ENCODE measurements at places on chromosomes 4 and X.

DNA sequence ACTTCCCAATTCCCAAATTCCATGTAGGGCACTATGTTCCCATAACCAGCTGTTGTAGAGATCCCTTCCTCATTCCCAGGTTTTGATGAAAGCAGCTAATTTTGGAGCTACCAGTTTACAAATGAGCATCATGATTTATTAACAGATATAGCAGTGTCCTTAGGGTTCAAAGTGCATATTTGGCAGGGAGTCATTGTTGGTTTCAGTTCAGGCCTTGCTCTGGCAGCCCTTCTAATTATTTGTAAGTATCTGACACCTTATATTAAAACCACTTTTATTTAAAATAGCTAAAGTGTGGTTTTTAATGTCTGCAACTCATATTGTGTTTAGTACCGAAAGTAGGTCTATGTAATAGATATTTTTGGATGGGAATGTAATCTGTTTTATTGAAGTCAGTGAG is 518.5 kb downstream of the TLL1 start:
- no peak for DNase-seq

DNA sequence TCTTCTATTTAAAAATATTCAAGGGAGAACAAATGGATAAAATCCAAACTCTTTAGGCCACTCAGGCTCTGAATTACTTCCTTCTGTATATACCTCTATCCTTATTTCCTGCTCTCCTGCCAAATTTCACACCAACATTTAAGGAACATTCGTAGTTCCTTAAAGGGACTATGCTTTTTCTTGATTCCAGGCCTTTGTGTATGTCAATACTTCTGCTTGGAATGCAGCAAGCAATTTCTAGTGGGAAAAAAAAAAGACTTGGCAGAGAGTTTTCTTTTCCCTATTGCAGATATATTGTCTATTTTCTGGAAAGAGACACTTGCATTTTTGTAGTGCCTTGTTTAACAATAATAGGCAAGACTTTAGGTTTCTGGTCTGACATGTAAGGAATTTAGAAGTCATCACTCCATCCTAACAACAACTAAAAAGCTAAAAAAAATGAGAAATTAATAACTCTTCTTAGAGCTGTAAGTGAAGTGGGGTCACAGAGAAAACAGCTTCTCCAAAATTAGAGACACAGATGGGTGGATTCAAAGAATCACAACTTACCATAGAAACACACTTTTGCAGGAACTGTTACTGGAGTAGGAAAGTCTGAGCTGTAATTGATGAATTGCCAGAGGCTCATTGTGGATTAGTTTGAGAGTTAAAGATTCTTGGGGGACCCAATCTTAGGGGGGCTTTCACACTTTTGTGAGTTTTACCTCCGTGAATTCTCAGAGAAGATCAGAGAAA is 2.1 kb upstream of the ADH5 start:
- DNase-seq: no peak

- no peak for DNase-seq
These were observed 163.1 kb upstream of the SLITRK2 start for GRCh38 chrX:145654486-145654885.

DNA sequence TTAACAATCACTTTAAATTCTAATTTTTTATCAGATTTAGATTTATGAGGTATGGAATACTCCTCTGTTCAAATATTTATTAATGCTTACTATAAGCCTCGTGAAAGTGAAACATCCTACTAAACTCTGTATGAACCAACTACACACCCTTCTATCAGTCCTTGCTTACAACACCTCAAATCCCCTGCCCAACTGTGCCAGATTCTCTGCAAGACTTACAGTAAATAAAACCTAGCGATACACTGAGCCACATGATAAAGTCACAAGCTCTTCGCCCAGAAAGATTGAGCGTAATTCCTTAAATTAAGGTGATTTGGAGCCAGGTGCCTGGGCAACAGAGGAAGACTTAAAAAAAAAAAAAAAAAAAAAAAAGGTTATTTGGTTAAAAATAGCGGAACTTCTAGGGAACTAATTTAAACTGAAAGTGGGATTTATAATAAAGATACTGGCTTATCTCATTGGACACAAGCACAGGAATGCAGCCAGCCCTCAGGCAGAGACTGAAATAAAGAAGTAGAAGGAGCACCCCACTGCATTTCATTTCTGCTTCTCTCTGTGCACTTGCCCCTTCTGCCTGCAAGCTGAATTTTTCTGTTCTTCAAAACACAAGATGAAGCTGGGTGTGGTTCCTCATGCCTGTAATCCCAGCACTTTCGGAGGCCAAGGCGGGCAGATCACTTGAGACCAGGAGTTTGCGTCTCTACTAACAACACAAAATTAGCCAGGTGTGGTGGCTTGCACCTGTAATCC is 17.5 kb upstream of the C4orf36 start:
- no peak for DNase-seq

GRCh38 chr4:65592089-65592488 is 78.2 kb downstream of the EPHA5 start:
- no peak for DNase-seq

DNA sequence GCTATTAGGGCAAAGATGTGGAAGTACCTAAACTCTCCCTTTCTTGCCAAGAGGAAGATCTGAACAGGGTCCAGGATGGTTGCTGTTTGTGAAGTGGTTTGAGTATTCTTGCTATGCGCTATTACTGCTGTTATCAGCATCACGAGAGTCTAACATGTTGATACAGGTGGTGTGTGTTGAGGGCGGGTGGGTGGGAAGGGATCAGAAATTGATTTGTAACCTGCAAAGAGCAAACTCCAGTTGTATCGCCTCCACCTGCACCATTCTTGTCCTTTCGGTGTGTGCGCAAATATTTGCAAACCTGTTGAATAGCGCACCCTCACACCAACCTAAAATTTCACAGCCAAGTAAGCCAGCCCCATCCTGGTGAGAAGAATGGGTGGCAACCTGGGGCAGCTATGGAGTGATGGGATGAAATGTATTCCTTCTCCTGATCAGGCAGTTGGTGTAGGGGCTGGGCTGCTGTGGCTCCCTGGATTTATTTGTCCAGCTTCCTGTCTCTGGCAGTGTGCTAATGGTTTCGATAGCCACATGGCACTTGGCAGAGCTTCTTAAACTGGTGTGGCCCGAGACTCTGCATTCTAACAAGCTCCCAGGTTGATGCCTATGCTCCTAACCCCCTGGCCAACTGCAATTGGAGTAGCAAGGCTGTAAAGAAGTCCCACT is 102.6 kb upstream of the SCML1 start:
- no peak for DNase-seq

GRCh38 chrX:71871367-71871766 is 39.3 kb upstream of the NHSL2 start:
- DNase-seq: no peak

- no peak for DNase-seq
These were observed 129.3 kb downstream of the SHROOM3 start for GRCh38 chr4:76564123-76564915.

GRCh38 chrX:153780678-153781427 is at the start of gene SRPK3:
Gene SRPK3 (plus strand): TSS chrX:153781041. CDS start chrX:153781087, 46 bp downstream.
- DNase-seq: no peak

GRCh38 chr4:127425202-127425845 is 207.4 kb upstream of the INTU start:
- no peak for DNase-seq

- DNase-seq: no peak
These were observed 29.0 kb upstream of the ERVMER34-1 start for GRCh38 chr4:52780206-52780605.

DNA sequence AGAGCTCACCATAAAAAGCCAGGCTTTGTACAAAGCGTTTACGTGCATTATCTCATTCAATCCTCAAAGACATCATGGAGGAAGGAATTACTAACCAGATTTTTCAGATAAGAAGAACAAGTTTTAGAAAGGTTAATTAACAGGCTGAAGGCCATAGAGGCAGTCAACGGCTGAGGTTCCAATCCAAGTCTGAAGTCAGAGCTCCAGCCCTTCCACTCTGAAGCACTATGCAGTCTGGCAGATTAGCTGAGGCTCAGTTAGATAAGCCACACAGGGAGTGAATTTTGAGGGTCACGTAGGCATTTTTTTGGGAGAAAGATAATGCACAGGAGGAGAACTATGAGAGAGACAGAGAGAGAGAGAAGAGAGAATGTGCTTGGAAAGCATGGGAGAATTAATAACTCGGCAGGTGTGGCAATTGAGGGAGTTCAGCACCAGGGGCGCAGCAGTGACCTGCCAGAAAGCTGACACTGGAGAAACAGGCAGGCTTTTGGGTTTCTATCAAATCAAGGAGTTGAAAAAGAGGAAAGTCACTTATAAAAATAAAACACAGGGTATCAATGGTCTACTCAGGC is 116.5 kb upstream of the NAP1L5 start:
- DNase-seq: no peak

DNA sequence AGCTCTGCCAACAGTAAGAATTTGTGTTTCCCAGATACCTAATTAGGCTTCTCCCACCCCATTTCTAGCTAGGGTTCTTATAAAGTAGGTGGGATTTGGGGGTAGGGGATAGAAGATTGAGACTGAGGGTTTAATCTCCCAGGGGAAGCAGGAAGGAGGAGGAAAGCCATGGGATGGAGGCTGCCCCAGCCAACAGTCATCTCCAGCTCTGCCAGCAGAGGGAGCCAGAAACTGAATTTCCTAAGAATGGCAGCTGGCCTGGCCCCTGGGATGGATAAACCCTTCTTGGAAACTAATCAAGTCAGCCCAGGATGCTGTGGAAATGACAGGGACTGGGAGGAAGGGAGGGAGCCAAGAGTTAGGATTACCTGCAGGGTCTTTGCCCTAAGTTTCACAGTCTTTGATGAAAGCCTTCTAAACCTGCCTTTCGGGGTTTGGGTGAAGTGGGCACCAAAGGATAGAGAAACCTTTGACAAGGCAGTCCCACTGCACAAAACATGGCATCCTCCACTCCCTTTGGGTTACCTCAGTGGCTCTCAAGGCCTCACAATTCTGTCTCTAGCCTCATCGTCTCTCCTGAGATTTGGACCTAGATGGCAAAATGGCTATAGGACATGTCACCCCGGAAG is 6.7 kb upstream of the ERCC6L start:
- no peak for DNase-seq

DNA sequence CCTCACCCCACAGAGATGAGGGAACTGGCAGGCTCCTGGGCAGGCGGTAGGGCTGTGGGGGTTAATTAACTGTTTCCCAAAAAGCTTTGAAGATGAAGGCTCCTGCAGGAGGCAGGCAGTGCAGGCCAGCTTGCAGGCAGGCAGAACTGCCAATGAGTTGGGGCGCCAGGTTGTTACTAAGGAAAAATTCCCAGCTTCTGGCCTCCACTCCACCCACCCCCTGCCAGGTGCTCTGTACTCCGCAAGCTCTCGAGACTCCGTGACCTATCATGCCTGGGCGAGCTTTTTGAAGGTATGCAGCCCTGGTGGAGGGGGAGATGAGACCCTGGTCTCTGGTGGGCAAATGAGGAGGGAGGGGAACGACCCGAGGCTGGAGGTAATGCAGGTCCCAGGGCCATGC is 41.8 kb downstream of the PJA1 start:
- no peak for DNase-seq

- DNase-seq: no peak
These were observed 192.7 kb upstream of the LEF1 start for GRCh38 chr4:108361446-108361820.

GRCh38 chr4:81319657-81320056 is 104.6 kb upstream of the PRKG2 start:
- no peak for DNase-seq

DNA sequence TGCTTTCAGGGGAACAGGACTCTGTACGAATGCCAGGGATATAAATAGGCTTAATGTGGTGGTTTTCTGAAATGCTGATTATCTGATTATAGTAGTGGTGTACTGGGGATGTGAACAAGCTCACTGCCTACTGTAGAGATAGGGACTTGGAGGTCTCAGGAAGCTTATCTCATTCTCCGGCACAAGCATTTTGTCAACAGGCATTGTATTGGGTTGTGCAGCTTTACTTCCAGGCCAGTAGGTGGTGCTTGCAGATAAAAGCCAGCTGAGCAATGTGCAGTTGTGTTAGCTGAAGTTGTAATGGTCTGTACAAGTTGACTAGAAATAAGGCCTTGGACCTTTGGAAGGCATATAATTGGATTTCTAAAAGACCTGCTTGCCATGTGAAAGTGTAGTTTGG is 49.5 kb upstream of the TMLHE start:
- no peak for DNase-seq
